Hematopoietic multipotent progenitor cell treated with erythropoietin and hydrocortisone succinate and interleukin-3 and kit ligand, for 4 days (in vitro differentiated cells): ENCODE measurements at places on chromosomes 1 and 21.
A peak's percentile ranks its signal among the peaks of the same experiment; 100 is the strongest.

DNA sequence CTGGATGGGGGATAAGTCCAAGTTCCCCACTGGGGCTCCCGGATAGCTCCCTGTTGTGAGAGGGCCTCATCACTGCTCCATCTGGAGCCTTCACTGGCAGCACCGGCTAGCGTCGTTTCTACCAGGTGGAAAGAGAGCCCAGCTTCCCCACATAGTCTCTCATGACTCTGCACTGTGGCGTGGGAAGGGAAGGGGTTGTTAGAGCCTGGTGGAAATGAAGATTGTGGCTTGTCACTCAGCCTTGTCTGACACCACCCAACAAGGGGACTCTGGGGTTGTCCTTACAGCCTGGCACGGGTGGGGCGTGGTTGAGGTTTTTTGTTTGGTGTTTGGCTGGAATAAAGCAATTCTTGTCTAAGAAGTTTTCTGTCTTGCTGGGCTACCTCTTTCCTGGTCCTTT lies 94.6 kb downstream of the ADARB1 start:
- peak; percentile 89 for DNase-seq

DNA sequence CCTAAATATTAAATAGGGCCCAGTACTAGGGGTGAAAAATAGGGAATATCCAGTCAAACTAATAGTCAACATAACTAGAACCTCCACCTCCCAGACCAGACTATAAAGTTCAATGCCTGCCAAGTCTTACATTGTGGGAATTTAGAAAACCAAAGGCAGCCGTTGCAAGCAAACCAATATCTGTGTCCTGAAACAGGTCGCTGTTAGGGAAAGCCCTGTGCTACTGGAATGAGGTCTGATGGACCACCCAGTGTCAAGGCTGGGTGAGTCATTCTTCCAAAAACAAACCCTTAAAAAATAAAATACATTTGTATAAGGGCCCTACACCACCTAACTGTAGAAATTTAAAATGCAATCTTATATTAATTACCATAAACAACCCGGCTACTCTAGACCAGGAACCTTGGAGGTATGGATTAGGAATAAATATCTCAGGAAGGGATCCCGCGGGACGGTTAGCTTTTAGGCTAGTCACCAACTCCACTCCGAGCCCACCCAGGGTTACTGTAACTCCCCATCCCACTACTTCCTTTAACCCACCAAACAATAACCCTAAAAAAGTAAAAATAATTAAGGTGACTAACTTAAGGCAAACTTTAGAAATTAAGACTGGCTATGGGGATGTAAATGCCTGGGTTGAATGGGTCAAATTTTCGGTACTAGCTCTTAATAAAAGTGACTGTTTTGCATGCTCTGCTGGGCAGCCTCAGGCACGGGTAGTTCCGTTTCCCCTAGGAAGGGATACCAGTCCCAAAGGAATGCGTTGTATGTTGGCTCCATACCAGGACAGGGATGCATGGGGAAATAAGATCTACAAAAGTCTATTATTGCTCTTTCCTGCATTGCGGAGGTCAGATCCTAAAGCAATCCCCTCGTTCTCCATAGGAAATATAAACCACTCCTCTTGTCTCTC lies 65.4 kb upstream of the TLR5 start:
- no peak for DNase-seq

GRCh38 chr1:99970713-99971255 lies 988 bp downstream of the SLC35A3 start:
- peak; percentile 25 for DNase-seq

DNA sequence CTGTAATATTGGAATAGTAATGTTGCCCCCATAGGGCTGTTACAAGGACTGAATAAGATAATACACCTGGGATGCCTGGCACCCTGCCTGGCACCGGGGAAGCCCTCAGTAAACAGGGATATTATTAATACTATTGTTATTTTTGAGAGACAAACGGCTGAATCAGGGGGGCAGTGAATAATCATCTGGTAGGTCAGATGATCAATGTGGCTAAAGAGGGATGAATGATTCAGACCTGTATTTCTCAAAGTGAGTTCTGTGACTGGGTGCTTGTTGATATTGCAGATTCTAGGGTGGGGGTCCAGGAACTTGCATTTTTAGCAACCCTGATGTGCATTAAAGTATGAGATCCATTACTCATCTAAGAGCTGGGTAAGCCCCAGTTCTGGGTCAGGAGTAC lies 46.2 kb upstream of the BCL10 start:
- DNase-seq, result no peak

GRCh38 chr1:220347654-220348175 lies 75.5 kb upstream of the RAB3GAP2 start:
- DNase-seq, result peak; percentile 3

- peak; percentile 20 for DNase-seq
Observed at GRCh38 chr1:24322470-24323177, 3.5 kb downstream of the GRHL3 start.

- DNase-seq, result peak; percentile 73
Observed at GRCh38 chr1:18681423-18681835, 50.8 kb downstream of the PAX7 start.
